ENCODE measurements at places on chromosomes 13 and 19.

GRCh38 chr19:51456541-51457290 lies 1.5 kb downstream of the SIGLEC8 start:
- DNase-seq = no peak

- no peak for DNase-seq
Measured at GRCh38 chr13:78160793-78161192, 242.2 kb upstream of the EDNRB start.

DNA sequence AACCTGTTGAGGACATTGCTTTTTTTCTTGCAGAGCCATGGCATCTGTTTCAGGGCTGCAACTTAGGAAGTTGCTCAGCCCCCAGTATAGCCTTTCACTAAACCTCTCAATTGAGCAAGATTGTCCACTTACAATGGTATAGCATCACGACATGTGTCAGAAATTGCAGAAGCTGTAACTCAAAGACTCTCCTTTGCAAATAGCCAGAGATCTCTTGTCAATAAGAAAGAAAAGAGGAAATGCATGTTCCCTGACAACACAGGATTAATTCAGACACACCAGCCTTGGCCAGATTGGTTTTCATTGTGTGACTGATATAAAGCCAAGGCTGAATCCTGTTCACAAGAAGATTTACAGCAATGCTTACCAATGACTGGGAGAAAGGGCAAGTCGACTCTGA lies 38.7 kb upstream of the CYSLTR2 start:
- no peak for DNase-seq

DNA sequence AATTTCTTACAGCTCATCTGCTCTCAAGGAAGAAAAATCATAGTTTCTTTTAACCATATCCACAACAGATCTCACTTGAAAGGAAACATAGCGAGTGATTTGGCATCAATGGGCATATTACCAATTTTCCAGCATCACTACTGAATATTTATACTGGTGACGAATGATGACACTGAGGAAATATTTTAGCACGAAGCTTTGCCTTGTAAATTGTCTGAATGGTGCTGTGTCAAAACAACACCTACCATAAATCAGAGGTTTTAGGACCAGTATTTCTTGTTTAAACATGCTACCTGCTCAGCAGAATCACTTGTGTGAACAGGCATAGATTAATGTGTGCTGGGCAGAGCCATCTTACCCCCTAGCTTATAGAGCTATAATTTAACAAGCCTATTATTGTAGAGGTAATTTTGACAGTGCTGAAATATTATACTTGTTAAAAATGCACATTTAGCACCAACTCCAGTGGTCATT lies 146.8 kb downstream of the ABCC4 start:
- DNase-seq = no peak

GRCh38 chr13:32986552-32986951 lies 29.7 kb upstream of the KL start:
- DNase-seq = no peak

DNA sequence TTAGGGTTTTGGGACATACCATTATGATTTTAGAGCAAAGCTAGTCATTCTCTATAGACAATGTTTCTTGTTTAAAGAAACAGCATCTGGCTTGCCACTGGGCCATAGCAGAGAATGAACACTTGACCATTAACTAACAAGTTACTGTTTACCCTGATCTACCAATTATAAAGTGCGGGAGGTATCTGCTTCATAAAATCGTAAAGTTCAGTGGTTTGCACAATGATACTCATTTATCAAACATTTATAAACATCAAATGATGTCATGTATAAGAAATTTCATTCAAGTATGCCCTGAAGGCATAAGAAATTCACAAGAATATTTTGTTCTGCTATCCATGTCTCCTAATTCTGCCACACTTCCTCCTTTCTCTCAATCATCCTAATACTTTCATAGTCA lies 139.2 kb downstream of the PCDH20 start:
- no peak for DNase-seq

DNA sequence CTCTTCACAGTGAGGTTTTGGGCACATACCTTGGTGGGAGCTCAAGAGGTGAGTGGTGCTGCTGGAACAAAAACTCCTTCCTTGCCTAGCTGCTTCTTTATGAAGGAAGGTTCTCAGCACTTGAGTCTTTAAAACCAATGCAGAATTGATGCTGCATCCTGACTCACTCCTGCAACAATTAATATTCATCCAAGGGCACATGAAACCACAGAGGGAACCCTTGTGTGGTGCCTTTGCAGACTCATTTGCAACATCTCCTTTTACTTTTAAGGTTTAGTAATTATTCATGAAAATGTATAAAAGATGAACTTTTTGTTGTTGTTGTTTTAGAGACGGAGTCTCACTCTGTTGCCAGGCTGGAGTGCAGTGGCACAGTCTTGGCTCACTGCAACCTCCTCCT lies 30.1 kb downstream of the OPA3 start:
- no peak for DNase-seq

DNA sequence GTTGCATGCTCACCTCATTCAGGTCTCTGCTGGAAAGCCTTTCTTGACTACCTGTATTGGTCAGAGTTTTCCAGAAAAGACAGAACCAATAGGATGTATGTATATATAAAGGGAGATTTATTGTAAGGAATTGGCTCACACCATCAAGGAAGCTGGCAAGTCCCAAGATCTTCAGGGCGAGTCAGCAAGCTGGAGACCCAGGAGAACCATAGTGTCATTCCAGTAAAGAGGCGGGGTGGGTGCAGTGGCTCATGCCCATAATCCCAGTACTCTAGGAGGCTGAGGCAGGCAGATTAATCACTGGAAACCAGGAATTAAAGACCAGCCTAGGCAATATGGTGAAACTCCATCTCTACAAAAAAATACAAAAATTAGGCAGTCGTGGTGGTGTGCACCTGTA lies 30.4 kb upstream of the FARP1 start:
- no peak for DNase-seq

- DNase-seq = no peak
Measured at GRCh38 chr13:44508562-44509077, 67.5 kb downstream of the TSC22D1 start.

Data from esophagus squamous epithelium (tissue), 5 donors.